ENCODE measurements at places on chromosomes 1 and 21. TPM values are rescaled to one million over a fixed set of nuclear protein-coding genes. Genes with fewer than 3 reads are reported as not detected.

Gene FAM163A
- total RNA-seq: not detected

Gene KRTAP12-2
- not detected for total RNA-seq

Gene SH3BGR
- total RNA-seq: 0.40 TPM

Gene TNNI3K
- not detected for total RNA-seq

Gene MAN1C1
- 0.11 TPM for total RNA-seq

Gene KRTAP13-2
- total RNA-seq: not detected

Gene LAMB3
- 650 TPM for total RNA-seq

Gene KRTAP7-1
- total RNA-seq: not detected

Gene SLC37A1
- total RNA-seq: 34.2 TPM

Gene CFAP410
- 18.4 TPM for total RNA-seq

Gene VHLL
- 1.1 TPM for total RNA-seq

Gene FOXD2
- total RNA-seq: 0.86 TPM

All from PC-3 (cell line).